Cerebellum (tissue), 4 donors: ENCODE measurements at places on chromosomes 3 and 15.

GRCh38 chr3:171446801-171447578, 13.2 kb downstream of the TNIK start:
- DNase-seq, result no peak

DNA sequence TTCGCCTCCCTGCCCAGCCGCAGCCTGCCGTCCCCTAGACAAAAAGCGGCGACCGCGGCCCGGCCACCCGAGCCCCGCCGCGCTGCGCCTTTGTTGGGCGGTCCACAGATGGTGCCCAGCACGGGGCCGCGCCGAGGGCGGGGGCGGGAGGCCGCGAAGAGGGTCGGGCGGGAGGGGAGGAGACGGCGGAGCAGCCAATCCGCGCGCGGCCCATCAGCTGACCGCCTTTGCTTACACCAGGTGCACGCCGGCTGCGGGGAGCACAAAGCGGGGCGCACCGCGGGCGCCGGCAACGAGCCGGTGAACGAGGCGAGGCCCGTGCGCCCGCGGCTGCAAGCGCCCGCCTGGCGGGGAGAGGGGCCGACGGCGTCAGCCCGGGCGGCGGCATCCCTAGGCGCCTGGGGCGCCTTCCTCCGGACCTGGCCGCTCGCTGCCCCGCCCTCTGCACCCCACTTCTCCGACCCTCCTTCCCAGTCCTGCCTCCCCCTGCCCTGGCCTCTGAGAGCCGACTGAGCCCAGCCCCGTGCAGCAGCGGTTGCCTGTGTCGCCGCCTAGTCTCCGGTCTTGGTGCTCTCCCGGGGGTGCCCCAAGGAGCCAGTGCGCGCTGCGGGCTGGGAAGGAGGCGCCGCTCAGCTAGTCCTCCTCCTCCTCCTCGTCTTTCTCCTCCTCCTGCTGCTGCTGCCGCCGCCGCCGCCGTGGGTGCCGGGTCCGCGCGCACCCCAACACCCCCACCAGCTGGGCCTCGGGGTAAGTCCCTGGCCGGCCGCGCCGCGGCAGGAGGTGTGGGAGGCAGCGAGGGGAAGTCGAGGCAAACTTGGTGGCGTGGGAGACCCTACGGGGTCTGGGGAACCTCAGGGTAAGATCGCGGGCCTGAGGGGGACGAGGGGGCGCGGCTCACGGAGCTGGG, at the start of gene LRRN1:
Gene LRRN1 (plus strand): TSS at position 259 of the 907 bp plus-strand sequence. CDS start 45,211 bp downstream, outside the sequence.
- DNase-seq, result peak; percentile 98

- no peak for DNase-seq
Measured at GRCh38 chr3:32495609-32496008, 7.0 kb downstream of the CMTM6 start.

- DNase-seq, result no peak
Measured at GRCh38 chr3:15439476-15439875, 12.1 kb downstream of the EAF1 start.

DNA sequence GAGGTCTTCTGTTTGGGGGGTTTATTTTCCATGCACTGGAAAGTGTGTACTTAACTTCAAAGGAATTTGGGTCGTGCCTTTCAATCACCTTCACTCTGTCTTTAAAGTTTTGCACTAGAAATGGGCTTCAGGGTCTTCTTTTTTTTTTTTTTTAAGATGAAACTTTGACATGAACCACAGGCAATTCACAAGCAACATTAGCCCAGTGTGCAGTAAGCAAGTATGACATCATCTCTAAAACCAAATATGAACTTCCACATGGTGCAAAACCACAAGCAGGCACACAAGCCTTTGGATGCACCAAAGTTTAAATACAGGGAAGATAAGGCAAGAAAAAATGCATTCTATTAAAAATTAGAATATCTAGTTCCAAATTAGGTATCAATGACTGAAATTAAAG, 381.9 kb downstream of the ERC2 start:
- no peak for DNase-seq

GRCh38 chr15:64695561-64695992, 79.8 kb downstream of the RBPMS2 start:
- DNase-seq, result no peak

GRCh38 chr3:112875561-112875960, 28.9 kb upstream of the CD200R1L start:
- DNase-seq, result no peak

GRCh38 chr15:23397779-23398178, 43.2 kb downstream of the GOLGA8S start:
- DNase-seq, result no peak

GRCh38 chr3:25441234-25441856, 13.3 kb downstream of the RARB start:
- DNase-seq, result no peak

- no peak for DNase-seq
Measured at GRCh38 chr3:14488286-14489041, 51.7 kb downstream of the GRIP2 start.

DNA sequence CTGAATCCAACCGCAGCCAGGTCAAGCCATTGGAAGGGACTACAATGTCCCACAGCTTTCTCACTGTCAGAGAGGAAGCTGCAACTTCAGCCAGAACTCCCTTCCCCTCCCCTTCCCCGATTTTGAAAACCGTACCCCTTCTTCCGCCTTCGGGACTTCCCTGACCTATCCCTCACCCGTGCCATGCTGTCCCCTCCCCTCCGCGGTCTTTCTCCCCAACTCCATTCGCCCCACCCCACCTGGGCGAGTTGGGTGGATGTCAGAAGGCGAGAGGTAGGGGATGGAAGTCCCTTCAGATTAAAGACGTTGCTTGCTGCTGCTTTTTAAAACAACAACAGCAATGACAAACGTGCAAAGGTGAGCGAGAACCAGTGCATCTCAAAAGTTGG, 723 bp downstream of the CPNE4 start:
- no peak for DNase-seq

DNA sequence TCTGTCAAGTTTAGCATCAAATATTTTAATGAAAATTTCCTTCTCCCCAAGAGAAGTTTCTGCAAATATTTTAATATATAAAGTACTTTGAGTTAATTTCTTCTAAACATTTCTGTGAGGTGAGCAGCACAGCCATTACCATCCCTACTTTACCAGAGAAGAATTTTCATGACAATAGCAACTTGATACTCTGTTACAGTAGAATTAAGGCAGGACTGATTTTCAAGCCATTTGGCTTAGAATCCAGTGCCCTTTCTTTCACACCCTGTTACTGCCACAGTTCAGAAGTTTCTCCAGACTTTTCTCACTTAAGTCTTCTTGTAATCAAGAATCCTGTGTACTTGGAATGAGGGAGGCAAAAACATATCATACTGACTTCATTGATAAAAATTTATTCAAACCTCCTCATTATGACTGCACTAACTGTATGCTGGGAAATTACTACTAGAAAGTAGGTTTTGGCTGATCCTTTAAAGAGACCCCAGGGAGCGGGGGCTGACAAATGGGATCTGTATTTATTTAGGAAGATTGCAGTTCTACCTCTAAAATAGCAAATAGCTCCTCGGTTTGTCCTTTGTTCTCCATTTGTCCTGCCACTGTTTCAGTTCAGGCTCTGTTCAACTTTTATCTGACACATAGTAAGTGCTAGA, 557.0 kb upstream of the SGO1 start:
- DNase-seq, result no peak

DNA sequence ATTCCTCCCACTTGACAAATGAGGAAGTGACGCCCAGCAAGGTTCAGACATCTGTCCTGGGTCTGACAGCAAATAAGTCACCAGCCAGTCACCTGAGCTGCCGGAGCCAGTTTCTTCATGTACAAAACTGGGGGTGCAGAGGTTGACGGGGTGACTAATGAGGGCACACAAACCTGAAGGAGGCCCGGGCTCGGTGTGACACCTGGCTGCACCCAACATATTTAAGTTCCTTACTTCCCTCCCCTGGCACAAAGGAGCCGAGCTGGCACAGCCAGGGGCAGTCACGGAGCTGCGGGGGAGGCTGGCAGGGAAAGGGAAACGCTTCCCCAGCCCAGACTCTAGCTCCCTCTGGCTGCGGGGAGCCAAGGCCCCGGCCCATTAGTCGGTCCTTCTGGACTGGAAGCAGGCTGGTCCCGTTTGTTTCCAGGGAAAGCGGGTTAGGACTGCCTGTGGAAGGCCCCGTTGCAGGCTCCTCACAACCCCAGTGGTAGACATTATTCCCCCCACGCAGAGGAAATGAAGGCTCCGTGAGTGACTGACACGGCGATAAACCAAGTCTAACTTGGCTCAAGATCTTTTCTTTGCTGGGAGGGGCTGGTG, 2.3 kb downstream of the FBXL22 start:
- peak; percentile 51 for DNase-seq

GRCh38 chr3:144556392-144556791, 584.8 kb downstream of the DIPK2A start:
- no peak for DNase-seq

DNA sequence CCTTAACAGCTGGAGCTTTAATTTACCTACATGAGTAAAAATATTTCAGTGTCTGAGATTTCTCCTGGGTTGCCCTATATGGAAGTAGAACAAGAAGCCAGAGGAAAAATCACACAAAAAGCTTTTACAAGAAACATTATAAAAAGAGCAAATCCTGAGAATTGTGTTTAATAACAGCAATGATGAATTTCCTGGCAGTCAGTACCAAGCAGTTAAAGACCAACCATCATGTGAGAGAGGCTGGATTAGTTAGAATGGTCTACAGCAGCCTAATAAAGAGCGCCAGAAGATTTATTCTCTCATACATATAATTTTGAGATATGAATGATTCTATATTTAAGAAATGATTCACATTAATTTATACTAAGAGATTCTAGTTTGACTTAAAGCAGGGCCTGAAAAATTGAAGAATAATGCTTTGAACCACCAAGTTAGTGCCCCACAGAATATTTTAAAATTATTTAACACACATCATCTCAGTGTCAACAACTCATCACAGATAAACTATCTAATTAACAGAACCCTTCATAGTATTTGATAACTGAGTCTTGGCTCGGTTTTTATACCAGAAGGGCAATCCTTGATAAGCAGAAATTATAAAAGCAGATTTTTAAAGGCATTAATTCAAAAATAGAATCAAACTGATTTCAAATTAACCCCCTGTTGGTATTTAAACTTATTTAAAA, 59.9 kb upstream of the DPH6 start:
- DNase-seq, result no peak

GRCh38 chr15:35440265-35440664, 105.7 kb downstream of the DPH6 start:
- no peak for DNase-seq

GRCh38 chr15:101560722-101561583, 71.4 kb upstream of the PCSK6 start:
- no peak for DNase-seq

GRCh38 chr3:69201658-69202057, 79.3 kb upstream of the LMOD3 start:
- no peak for DNase-seq

GRCh38 chr15:28128031-28128430, 28.9 kb upstream of the OCA2 start:
- no peak for DNase-seq

DNA sequence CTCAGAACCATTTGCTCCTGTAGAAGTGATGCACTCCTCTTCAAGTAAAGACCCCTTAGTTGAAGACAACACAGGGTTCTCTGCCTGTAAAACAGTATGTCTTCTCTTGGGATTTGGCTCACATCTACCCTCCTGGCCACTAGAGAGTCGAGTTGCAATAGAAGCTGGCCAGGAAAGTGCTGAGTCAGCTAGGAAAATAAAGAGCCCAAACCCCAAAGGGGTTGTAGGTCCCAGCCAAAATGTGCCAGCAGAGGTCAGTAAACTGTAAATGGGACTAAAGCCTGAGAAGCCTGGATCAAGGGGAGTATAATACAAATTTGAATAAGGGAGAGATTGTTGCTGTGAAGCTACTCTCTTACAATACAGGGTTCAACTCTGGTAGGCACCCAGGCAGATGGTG, 37.2 kb upstream of the THBS1 start:
- DNase-seq, result no peak

DNA sequence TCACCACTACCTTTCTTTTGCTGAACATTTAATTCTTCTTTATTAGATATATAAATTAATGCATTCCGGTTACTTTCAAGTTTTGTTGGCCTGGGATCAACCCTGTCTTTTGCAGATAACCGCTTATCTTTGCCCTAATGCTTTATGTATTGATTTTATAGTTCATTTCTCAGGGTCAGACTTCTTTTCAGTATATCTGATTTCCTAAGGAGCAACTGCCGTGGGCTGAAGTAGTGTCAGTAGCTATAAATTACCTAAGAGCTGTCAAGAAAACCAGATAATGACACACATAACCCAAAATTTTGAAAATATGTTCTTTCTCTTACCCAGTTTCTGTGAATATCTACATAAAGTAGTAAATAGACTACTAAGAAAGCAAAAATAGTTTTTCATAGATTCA, 38.0 kb downstream of the COL6A5 start:
- DNase-seq, result no peak

- DNase-seq, result no peak
Measured at GRCh38 chr3:179081885-179082284, 10.3 kb upstream of the ZMAT3 start.

DNA sequence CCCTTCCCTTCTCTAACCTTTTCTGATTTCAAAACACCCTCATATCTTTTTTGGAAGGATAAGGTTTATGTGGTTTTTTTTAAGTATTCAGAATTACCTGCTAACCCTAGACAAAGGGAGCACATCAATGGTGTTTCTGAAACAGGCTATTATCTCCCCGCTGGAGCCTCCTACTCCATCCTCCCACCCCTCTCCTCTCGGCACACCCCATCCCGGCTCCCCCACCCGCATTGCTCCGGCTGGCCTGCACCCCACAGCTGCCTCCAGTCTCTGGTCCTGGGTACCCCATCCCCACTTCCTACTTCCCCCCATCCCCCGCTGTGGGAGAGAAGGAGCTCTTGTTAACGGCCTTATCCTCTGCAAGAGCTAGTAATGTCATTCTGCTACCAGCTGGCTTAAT, 59.2 kb downstream of the PDIA5 start:
- DNase-seq, result no peak

DNA sequence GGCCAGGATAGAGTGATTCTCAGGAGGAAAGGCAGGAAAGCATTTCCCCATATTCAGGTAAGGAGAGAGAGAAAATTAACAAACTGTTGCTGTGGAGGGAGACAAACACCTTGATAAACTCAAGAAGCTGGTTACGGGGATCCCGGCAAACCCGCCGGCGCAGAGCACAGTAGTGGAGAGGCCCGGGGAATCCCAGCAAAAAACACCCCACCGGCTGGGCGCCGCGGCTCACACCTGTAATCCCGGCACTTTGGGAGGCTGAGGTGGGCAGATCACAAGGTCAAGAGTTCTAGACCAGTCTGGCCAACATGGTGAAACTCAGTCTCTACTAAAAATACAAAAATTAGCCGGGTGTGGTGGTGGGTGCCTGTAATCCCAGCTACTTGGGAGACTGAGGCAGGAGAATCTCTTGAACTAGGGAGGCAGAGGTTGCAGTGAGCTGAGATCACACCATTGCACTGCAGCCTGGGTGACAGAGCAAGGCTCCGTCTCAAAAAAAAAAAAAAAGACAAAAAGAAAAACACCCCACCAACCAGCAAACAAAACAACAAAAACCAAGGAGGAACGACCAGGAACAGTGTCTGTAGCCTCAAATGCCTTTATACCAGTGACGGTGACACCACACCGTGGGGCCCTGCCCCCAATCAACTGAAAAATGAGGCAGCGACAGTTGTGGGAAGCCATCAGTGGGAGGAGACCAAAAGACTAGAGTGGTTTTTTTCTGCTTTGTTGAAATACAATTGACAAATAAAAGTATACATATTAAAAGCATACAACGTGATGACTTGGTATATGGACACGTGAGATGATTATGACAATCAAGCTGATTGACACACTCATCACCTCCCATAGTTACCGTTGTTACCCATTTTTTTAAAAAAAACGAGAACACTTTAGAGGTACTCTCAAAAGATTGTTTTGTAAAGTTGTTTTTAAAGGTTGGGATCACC, 40.2 kb upstream of the IDH2 start:
- DNase-seq, result no peak

GRCh38 chr15:66498501-66499386, 1.2 kb upstream of the SNAPC5 start:
- DNase-seq, result no peak

- DNase-seq, result peak; percentile 14
Measured at GRCh38 chr15:79310612-79310984, 314 bp upstream of the TMED3 start.
